ENCODE measurements at places on chromosomes 5 and 9.

DNA sequence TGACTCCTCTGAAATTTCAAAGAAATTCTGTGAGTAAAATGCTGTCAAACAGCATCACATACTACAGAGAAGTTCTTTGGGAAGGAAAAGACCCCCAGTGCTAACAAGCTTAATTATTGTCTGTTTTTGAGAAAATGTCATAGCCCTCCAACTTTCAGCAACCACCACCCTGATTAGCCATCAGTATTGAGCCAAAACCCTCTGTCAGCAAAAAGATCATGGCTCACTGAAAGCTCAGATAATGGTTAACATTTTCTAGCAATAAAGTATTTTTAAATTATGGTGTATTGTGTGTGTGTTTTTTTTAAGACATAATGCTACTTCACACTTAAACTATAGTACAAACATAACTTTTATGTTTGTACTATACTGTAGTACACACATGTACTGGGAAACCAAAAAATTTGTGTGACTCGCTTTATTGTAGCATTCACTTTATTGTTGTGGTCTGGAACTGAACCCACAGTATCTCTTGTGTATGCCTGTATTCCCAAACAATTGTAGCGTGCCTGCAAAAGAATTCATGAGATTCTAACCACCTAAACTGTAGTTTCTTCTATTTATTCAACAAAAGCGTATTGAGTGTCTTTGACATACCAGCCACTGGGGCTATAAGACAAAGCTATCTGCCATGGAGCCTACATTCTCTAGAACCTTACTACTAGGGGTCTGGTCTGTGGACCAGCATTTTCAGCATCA lies 31.6 kb downstream of the TLE4 start:
- no peak for DNase-seq

DNA sequence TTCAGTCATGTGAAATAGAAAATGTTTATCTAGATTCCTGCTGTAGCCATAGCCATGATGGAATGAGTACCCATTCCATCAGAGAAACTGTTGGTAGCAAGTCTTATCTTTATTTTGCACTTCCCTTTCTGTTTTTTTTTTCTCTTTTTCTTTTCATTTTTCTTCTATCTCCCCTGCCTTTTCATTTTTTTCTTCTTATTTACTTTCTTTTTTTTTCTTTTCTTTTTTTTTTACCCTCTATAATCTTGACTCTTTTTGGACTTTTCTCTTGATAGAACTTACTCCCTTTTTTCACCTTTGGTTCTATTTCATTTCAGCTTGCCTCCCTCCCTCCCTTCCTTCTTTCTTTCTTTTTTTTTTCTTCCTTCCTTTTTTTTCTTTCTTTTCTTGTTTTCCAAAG lies 15.4 kb downstream of the SLC25A46 start:
- no peak for DNase-seq

DNA sequence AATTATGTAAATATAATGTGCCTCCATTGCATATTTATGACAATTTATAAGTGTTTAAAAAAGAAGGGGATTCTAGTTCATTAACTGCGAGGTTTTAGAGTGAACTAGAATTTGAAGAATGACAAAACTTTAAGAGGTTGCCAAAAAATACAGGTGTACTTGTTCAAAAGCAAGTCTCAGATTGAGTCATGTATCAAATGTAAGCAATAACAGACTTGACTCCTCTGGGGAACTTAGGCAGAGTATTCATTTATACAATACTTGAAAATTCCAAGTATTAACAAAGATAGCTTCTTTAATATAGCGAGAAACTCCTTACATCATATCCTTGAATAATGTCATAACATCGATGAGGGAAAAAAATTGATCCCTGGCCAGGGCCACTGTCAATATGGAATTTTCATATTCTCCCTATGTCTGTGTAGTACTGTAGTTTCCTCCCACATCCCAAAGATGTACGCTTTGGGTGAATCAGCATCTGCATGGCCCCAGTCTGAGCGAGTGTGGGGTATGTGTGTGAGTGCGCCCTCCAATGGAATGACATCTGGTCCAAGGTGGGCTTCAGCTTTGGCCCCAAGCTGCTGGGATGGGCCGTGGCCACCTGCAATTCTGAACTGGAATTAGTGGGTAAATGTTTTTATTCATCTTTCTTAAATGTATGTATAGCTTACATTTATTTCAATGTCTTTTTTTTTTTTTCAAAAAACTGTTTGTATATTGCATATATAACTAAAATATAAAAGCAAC lies 70.1 kb downstream of the RIC1 start:
- no peak for DNase-seq

DNA sequence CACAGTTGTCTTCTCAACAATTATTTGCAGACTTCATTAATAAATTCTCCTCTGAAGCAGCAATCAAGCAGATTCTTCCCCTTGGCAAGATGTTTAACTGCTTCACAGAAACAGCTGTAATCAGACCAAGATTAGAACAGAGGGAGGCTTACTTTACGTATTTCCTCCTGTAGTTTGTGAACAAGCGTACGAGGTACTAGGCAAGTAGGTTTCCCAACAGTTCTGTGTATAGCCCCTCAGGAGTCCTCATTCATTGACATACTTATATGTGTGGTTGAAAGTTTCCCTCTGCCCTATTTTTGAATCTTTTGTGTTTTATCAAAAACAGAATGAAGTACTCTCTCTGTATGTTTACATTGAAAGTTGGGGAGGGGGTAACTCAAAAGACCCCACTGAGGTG lies 128.0 kb downstream of the SPATA31D1 start:
- DNase-seq, result no peak

DNA sequence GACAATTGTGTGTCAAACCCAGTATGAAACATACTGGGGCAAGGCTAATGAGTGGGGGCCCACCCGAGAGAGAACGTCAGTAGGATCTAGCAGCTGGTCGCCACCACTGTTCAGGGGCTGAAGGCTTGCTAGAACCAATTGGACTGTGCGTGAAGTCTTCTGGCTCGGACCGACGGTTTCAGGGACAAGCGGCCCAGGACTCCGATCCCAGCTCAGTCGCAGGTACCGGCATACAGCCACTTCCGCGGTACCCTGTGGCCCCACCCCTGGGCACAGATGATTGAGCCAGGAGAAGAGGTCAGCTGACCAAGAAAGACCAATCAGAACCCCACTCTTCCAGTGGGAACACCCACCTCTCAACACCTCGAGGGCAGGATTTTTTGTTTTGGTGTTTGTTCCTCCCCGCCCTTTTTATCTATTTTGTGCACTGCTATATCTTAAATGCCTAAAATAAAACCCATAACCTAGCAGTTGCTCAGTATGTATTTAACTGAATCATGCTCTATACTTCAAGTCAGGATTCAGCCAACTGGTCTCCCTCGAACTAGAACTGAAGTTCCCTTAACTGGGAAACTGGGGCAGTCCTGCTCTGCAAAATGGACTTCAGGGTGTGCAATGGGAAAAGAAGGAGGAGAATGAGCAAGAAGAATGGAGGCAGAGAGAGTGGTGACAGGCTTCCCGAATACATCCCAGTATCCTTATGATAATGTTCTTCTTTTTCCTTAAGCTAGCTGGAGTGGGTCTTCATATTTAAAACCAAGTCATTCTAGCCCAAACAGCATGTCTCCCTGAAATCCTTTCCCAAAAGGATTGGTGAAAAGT lies 21.1 kb upstream of the CPEB4 start:
- no peak for DNase-seq

- no peak for DNase-seq
Observed at GRCh38 chr5:61737301-61737963, 405.4 kb downstream of the ZSWIM6 start.

DNA sequence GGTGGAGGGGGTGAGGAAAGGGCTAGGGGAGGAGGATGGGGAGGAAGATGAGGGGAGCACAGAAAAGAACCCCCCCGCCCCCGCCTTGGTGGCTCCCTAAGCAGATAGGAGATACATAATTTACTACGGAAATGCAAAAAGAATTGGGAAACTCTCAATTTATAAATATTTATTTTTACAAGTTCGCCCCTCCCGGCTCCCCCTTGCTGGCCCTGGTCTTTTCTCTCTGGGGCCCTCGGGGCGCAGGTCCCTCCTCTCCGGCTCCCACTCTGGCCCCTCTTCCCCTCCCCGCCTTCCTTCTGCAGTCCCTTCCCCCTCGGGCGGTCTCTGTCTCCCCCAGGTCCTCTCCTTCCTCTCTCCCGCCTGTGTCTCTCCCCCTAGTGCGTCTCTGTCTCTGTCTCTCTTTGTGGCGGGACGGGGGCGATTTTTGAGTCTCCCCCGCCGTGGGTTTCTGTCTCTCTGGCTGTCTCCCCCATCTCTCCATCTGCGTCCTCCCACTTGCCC lies 173.6 kb upstream of the IER5L start:
- no peak for DNase-seq

GRCh38 chr5:128038643-128039042 lies 44.9 kb upstream of the SLC12A2 start:
- DNase-seq, result no peak

DNA sequence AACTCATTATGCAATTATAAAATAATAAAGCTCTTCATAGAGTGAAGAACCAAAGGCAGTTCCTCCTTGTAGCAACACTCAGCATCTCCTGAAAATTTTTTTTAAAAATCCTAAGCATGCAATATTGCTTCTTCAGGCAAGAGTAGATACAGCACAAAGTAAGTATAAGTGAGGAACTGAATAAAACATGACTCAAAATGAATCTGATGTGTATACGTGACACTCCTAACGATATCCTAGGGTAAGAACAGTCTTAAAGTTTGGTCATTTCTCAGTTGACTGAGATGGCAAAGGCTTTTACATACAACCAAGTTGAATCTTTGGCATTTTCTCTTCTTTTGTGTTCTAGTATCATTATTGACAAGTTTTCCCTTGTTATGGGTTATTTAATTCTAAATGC lies 41.1 kb upstream of the AOPEP start:
- DNase-seq, result no peak
